ENCODE measurements at places on chromosomes 4 and X. TPM values are rescaled to one million over a fixed set of nuclear protein-coding genes. Genes with fewer than 3 reads are reported as not detected.

DNA sequence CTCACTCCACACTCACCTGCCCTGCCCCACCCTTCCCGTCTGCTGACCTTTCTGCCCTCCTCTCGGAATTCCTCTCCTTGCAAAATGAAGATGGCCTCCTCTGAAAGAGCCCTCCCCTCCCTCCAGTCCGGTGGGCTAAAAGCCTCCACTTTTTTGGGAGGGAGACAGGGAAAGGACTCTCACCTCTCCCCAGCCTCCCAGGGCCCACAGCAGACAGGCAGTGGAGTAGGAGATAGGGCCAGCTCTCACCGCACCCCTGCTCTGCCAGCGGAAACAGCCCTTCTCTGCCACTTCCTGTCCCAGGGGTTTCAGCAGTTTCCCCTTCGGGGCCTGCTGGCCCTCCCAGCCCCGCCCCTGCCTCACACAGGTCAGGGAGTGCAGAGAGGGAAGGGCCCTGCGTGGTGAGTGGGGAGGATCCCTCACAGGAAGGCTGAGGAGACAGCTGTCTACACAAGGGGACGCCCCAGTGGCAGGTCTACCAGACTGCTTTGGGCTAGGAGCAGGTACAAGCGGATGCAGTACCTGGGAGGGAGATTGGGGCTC is 18.2 kb downstream of the ELF4 start:
- no peaks in the 10 kb centered on the region for H3K36me3 ChIP-seq
- no peaks in the 10 kb centered on the region for H3K27me3 ChIP-seq
- peak; percentile 95 for DNase-seq

DNA sequence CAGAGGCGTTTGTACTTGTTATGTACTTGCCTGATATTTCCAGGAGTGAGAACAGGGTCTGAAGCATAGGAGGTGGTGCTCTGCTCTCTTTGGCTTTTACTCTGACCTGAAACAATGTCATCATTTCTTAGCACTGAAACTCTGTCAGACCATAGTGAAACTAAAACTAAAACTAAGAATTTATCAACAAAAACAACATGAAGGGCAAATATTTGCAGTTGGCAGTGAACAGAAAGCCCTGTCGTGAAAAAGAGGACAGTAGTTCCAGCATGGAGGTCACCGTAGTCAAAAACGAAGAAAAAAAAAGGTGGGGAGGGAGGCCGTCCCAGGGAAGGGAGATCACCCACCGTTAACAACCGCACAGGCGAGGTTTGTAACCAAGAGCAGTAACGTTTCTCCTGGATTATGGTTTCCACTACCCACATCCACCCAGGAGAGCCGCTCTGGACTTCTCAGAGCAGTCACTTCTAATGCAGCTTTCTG is 97.5 kb downstream of the ANK2 start:
- no peak overlapping the region for H3K27ac ChIP-seq
- no peak for DNase-seq
- H3K4me3 ChIP-seq: peak overlapping the region; percentile 14
- no peaks in the 10 kb centered on the region for H3K27me3 ChIP-seq
- no peaks in the 10 kb centered on the region for H3K36me3 ChIP-seq

DNA sequence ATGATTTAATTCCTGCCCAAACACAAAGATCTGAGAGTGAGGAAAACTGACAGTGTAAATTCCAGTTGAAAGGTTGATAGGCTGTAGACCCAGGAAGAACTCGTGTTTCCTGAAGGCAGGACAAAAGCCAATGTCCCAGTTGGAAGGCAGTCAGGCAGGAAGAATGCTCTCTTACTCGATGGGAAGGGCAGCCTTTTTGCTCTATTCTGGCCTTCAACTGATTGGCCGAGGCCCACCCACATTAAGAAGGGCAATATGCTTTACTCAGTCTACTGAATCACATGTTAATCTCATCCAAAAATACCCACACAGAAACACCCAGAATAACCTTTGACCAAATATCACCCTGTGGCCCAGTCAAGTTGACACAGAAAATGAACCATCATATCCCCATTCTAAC is 45.3 kb upstream of the SOD3 start:
- no peak overlapping the region for H3K4me3 ChIP-seq
- no peaks in the 10 kb centered on the region for H3K27me3 ChIP-seq
- DNase-seq: no peak
- no peak overlapping the region for H3K27ac ChIP-seq

- H3K4me3 ChIP-seq: no peak overlapping the region
- no peak overlapping the region for H3K27ac ChIP-seq
- DNase-seq: no peak
- no peaks in the 10 kb centered on the region for H3K36me3 ChIP-seq
- no peaks in the 10 kb centered on the region for H3K4me1 ChIP-seq
These were observed 294.2 kb downstream of the GRIA2 start for GRCh38 chr4:157514711-157515110.

GRCh38 chr4:32477518-32477917 is 1757.3 kb downstream of the PCDH7 start:
- no peaks in the 10 kb centered on the region for H3K36me3 ChIP-seq
- no peak overlapping the region for H3K4me3 ChIP-seq
- DNase-seq: no peak
- no peak overlapping the region for H3K27ac ChIP-seq

DNA sequence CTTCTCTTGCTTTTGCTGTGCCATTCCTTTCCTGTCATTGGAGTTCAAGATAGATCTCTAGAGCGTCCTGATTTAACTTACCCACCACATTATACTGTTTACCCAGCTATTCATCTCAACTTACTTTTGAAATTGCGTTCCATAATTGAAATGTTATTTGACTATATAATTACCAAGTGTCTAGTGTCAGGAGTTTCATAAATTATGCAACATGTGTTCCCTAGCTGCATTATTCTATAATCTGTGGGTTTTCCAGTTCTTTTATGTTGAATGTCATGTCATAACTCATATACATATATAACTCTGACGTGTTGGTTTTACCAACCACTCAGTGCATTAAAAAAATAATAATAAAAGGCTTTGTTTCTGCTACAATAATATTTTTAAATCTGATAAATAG is 285.9 kb upstream of the ARSJ start:
- no peak for DNase-seq
- H3K4me3 ChIP-seq: no peak overlapping the region
- no peak overlapping the region for H3K27ac ChIP-seq

- H3K4me3 ChIP-seq: peak overlapping the region; percentile 34
- H3K36me3 ChIP-seq: peaks cover 4% of the 10 kb centered on the region
- H3K27me3 ChIP-seq: no peaks in the 10 kb centered on the region
- DNase-seq: peak; percentile 70
- no peaks in the 10 kb centered on the region for H3K4me1 ChIP-seq
- peak overlapping the region; percentile 69 for H3K27ac ChIP-seq
These were observed 46.6 kb downstream of the MAP7D3 start for GRCh38 chrX:136204571-136204970.

DNA sequence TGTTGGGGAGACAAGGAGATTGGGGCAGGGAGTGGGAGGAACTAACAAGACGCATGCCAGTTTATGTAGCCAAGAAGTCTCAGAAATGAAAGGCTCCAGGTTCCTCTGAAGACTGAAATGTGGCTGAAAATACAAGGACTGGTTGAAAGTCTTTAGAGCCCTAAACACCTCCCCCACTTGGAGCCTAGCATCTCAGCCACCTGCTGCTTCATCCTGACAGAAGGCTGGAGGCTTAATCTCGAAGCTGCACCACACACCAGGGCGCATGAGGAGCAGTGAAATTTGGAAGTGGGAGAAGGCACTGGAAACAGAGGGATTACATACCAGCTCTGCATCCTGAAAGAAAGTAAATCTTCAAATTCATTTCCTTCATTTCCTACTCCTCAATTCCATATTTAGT is 160.7 kb upstream of the FTHL17 start:
- H3K36me3 ChIP-seq: no peaks in the 10 kb centered on the region
- H3K4me3 ChIP-seq: no peak overlapping the region
- no peaks in the 10 kb centered on the region for H3K4me1 ChIP-seq
- DNase-seq: no peak

DNA sequence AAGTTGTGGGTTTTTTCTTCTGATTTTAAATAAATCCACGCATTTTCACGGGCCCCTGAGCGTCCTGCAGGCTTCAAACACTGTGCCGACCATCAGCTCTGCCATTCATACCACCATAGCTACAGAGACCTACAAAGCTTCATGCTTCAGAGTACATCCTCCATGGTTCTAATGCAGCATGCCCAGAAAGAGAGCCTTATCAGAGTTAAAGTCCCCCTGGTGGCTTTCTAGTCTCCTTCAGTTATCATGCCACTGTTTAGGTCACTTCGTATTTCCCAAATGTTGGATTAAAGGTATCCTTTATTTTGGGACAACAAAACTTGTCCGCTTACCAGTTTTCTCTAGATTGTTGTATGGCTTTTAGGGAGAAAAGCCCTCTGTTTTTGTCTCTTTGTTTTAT is 66.7 kb upstream of the VCX2 start:
- no peak overlapping the region for H3K4me3 ChIP-seq
- H3K36me3 ChIP-seq: no peaks in the 10 kb centered on the region
- no peaks in the 10 kb centered on the region for H3K27me3 ChIP-seq
- no peak overlapping the region for H3K27ac ChIP-seq
- no peak for DNase-seq

DNA sequence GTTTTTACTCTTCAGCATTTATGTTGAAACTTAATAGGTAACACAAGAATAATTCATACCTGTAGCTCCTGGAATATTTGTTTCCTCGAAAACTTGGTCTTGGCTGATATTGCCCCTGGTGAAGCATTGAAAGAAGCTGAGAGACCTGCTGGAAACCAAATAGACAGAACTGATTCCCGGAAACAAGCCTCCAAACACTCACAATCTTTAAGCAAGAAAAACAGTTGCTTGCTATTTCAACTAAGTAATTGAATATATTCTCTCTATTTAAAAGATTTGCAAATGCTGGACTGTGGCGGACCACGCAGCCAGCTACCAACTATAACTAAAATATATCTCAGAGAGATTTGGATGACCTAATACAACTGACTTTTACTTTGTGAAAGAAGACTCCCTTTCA is 3.6 kb downstream of the PCDH18 start:
- H3K27me3 ChIP-seq: no peaks in the 10 kb centered on the region
- H3K4me3 ChIP-seq: no peak overlapping the region
- no peak overlapping the region for H3K27ac ChIP-seq
- DNase-seq: no peak
- H3K4me1 ChIP-seq: no peaks in the 10 kb centered on the region

GRCh38 chr4:138115053-138115452 is 127.1 kb downstream of the SLC7A11 start:
- no peaks in the 10 kb centered on the region for H3K36me3 ChIP-seq
- no peak overlapping the region for H3K4me3 ChIP-seq
- no peak overlapping the region for H3K27ac ChIP-seq

GRCh38 chr4:167020410-167020809 is 213.9 kb downstream of the SPOCK3 start:
- H3K4me1 ChIP-seq: no peaks in the 10 kb centered on the region
- DNase-seq: no peak
- H3K27ac ChIP-seq: no peak overlapping the region
- no peaks in the 10 kb centered on the region for H3K36me3 ChIP-seq
- H3K27me3 ChIP-seq: no peaks in the 10 kb centered on the region
- no peak overlapping the region for H3K4me3 ChIP-seq

GRCh38 chr4:66769441-66769840 is 775.9 kb downstream of the CENPC start:
- H3K4me3 ChIP-seq: no peak overlapping the region
- no peak overlapping the region for H3K27ac ChIP-seq
- no peaks in the 10 kb centered on the region for H3K36me3 ChIP-seq
- no peaks in the 10 kb centered on the region for H3K27me3 ChIP-seq

DNA sequence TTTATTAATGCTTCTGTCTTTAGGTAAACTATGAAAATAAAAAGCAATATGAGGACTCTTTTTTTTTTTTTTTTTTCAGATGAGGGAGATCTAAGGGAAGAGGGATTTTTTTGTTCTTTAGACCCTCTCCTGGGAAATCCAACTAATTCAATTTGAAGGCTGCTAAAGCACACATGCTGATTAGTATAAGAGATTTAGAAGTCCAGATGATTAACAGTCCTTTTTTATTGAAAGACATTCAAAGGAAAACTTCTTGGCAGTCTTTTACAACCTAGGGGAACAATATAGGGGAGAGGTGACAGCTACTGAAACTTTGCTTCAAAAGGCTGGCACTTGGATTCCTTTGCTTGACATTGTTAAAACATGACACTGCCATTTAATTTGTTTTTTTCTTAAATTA is 602.5 kb downstream of the RAPGEF2 start:
- DNase-seq: no peak
- no peaks in the 10 kb centered on the region for H3K27me3 ChIP-seq
- H3K27ac ChIP-seq: no peak overlapping the region
- H3K4me3 ChIP-seq: no peak overlapping the region
- H3K36me3 ChIP-seq: no peaks in the 10 kb centered on the region
- no peaks in the 10 kb centered on the region for H3K4me1 ChIP-seq

DNA sequence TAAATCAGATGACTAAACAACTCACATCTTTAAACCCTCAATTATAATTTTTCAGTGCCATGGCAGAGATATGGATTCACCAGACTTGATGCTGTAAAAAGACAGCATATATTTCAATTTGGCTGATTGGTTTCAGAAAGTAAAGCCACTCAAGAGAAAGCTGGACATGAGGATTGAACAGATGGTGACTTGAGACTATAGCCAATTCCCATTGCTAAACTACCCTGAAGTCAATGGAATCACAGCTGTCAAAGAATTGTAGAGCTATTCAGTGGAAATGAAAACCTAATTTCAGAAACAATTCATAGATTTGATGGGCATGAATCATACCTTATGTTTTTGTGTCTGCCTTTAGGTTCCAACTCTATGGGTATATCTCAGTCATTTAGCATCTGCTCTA is 510.6 kb upstream of the BOD1L1 start:
- H3K27me3 ChIP-seq: no peaks in the 10 kb centered on the region
- H3K4me1 ChIP-seq: no peaks in the 10 kb centered on the region
- H3K27ac ChIP-seq: no peak overlapping the region
- H3K36me3 ChIP-seq: no peaks in the 10 kb centered on the region

- H3K4me3 ChIP-seq: no peak overlapping the region
- H3K4me1 ChIP-seq: no peaks in the 10 kb centered on the region
- no peaks in the 10 kb centered on the region for H3K27me3 ChIP-seq
- no peak for DNase-seq
- H3K36me3 ChIP-seq: no peaks in the 10 kb centered on the region
These were observed 18.8 kb downstream of the PAK3 start for GRCh38 chrX:111114806-111115205.

The PLAC8 gene
- 95.6 TPM for total RNA-seq

The SPANXA2 gene
- total RNA-seq: not detected

The MND1 gene
- not detected for total RNA-seq

The LIMCH1 gene
- 11.1 TPM for total RNA-seq

All from Peyer's patch (tissue), 4 donors.